ENCODE measurements at places on chromosomes 2 and 18.

DNA sequence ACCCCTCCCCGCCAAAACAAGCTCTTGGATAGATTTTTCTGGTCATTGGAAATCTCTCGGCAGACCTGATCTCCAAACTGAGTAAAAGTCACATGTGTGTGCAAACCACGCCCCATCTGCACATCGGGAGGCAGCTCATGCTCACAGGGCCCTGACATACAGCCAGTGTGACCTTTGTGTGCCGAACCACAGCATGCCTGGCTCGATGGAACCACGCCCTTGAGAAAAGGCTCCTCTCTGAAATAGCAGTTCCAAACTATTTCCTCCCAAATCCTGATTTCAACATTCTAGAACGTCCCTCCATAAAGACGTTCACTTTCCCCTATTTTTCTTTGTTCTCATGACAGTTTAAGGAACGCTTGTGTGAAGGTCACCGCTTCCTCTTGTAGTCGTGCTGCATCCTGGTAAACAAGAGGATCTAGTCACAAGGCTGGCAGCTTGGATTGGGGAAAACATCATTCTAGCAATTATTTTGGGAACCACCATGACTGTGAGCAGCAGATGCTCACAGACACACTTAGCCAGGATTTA is 59.3 kb upstream of the MAP4K4 start:
- no peak for DNase-seq

DNA sequence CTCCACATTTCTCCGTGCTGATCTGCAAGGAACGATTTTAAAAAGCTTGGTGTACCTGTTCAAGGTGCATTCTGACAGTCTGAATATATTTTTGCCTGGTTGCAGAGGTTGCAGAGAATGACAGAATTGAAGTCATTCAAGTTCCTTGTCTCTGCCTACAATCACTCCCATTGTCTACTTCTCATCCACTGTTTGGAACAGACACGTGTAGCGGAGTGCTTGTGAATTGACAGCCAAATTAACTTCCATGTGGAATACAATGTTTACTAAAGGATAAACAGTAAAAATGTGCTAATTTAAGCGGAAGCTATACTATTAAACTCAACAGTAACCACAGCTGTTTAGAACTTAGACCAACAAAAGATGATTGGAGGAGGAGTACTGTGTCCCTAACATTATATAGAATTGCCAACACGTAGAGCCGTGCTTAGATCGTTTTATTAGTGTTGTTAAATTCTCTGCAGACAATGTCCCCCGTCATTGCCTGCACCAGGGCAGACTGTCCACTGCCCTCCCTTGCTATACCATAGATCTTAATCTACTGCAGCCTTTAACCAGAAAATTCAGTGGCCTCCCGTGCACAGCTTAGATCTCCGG is 87.3 kb upstream of the ZCCHC2 start:
- no peak for DNase-seq

- no peak for DNase-seq
These were observed 43.6 kb downstream of the INPP4A start for GRCh38 chr2:98488252-98488651.

GRCh38 chr2:152097290-152097800 is 1.5 kb downstream of the CACNB4 start:
- no peak for DNase-seq

DNA sequence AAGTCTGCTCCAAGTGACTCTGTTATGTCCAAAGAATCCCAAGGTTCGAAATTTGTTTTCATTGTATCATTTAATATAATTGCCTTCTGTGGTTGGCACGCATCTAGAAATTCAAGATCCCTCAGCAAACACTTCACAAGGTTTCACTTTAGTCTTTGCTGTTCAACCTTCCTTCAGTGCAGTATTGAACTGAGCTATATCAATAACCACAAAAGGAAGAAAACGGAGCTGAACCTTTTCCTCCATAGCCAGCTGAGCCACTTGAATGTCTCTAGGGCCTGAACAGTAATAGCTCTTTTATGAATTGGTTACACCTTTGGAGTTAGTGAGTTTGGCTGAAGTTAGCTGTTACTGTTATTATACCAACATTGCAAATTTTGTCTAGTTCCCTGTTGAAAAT is 357.7 kb upstream of the HNRNPA3 start:
- peak; percentile 19 for DNase-seq

DNA sequence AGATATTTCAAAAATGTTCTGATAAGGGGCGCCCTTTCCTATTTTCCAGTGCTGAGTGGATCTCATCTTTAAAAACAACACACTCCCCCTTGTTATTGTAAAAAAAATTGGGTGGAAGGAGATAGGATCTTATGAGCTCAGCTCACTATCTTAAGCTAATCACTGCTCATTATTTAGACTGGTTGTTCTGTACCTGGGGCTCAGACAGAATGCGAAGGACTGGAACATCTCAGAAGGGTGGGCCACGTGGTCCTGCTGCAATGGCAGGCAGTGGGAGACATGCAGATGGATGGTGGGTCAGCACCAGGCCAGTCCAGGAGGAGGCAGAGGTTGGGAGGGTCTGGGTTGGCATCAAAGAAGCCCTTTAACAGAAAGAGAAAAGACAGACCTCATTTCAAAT is 48.3 kb upstream of the GPR155 start:
- no peak for DNase-seq

- peak; percentile 64 for DNase-seq
These were observed 134.8 kb upstream of the THUMPD2 start for GRCh38 chr2:39913648-39914461.

DNA sequence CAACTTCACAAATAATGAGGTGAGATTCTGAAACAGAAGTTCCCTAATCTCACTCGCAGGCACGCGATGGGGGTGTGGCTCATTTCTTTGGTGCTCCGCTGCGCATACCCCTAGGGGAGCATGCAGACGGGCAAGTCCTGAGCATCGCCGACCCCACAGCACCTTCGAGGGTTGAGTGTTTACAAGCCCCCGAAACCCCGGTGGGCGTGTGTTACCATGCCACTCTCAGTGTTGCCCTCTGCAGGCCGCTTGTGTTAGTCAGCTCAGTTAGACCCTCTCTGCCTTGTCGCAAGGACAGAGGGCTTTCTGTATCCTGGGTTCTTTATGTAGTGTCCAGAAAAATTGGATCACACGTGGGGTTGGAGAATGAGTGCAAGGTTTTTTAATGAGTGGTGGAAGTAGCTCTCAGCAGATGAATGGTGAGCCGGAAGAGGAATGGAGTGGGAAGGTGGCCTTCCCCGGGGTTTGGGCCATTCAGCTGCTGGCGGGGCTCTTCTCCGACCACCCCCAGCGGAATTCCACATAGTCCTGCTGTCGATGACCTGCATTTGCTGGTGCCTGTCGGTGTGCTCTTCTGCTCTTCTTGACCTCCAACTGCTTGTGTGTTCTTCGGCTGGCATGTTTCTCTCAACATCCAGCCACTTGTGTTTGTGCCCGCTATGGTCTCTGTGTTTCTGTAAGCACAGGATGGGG is 191.3 kb downstream of the RPRM start:
- DNase-seq = no peak

DNA sequence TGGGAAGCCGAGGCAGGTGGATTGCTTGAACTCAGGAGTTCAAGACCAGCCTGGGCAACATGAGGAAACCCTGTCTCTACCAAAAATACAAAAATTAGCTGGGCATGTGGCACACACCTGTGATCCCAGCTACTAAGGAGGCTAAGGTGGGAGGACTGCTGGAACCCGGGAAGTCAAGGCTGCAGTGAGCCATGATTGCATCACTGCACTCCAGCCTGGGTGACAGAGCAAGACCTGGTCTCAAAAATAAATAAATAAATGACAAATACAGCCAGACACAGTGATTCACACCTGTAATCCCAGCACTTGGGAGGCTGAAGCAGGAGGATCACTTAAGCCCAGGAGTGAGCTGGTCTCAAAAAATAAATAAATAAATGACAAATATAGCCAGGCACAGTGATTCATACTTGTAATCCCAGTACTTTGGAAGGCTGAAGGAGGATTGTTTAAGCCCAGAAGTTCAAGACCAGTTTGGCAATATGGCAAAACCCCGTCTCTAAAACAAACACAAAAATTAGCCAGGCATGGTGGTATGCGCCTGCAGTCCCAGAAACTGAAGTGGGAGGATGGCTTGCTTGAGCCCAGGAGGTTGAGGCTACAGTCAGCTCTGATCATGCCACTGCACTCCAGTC is 6.2 kb downstream of the KANSL3 start:
- no peak for DNase-seq

- DNase-seq = no peak
These were observed 162.3 kb downstream of the PHLPP1 start for GRCh38 chr18:62877411-62878221.

DNA sequence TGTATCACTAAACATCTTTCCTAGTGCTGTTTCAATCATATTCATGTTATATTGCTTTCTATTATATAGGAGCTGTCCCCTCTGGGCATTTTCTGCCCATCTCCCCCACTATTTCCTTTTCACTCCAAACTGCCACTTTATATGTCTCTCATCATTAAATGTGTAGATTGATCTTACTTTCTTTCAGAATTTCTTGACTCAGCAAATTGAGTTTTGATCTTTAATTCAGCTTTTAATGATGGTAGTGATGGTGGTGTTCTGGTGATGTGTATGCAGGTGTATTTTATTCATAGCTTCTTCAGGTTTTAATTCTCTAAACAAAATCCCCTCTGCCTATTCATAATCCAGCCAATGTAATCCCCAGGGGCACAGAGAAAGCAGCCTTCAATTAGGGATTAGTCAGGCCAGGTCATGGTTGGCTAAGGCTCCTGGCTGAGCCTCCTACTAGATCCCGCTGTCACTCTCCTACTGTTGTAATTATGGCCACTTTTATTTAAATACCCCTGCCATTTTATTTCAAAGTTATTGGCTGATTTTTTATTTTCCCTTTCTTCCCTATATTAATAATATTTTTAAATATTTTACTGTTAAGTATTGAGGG is 325.4 kb downstream of the SPAG16 start:
- DNase-seq = no peak

GRCh38 chr2:238688193-238689153 is 159.4 kb upstream of the TWIST2 start:
- no peak for DNase-seq

DNA sequence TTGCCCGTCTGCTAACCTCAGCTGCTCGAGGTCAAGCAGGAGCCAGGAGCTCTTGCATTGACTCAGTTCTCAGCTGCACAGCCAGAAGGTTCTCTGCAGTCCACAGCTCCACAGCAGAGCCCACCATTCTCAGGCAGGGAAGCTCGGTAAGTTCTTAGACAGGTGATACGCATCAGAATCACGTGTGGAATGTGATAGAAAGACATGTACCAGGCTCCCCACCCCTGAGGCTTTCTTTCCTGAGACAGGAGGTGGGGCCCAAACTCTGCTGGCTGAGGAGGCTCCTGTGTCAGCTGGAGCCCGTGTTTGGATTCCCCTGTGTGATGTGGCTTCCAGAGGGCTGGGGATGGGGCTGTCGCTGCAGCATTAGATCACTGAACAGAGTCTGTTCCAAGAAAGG is 28.0 kb downstream of the DIPK1C start:
- no peak for DNase-seq

DNA sequence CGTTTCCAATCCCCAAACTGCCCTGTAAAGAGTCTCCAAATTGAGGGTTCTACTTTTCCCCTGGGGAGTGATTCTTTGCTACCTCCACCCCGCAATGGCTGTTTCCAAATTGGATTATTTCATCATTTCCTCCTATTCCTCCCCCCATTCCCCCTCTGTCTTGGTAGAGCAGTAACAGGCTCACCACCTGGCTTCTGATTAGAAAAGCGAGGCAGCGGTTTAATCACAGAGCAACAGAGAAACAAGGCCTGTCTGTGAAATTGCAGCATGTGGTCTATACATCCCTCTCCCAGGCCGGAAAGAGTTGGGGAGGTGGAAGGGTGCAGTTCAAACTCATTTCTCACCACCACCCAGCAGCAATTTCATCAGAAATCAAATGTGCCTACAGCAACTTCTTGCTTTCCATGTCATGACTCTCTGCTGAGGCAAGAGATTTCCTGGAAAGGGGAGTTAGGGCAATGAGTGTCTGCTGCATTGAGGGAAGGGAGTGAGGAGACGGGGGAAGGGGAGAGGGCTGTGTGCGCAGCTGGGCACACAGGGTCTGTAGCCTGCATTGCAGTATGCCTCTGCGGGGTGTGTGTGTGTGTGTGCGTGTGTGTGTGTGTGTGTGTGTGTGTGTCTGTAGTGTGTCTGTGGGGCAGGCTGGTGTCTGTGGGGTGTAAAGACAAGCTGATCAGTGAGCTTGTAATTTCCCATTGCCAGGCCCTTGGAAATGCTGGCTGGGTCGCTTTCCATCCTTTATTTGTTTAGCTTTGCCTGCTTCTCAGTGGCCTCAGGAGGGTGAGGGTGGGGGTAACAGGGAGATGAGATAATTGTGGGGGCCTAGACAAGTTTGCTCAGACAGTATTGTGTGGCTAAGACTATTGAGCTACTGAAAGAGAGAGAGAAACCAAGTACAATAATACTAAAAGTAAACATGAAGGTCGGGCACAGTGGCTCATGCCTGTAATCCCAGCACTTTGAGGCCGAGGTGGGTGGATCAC is 13.5 kb upstream of the IGFBP2 start:
- DNase-seq = no peak

DNA sequence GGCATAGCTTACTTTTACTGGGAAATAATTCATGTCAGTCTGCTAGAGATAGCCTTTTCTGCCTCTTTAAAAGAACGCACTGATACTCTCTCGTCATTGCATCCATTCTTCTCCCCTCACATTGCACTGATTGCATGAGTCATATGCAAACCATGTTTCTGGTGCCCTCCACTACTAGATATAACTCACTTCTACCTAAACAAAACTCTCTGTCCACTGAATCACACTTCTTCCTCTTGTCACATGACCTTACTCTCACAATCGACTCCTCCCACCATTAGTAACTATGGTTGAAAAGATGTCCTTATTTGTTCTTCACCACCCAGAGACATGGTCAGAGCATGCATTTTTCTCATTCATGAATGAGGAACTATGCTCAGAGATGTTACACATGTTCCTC is 158.0 kb downstream of the CSRNP3 start:
- DNase-seq = no peak

DNA sequence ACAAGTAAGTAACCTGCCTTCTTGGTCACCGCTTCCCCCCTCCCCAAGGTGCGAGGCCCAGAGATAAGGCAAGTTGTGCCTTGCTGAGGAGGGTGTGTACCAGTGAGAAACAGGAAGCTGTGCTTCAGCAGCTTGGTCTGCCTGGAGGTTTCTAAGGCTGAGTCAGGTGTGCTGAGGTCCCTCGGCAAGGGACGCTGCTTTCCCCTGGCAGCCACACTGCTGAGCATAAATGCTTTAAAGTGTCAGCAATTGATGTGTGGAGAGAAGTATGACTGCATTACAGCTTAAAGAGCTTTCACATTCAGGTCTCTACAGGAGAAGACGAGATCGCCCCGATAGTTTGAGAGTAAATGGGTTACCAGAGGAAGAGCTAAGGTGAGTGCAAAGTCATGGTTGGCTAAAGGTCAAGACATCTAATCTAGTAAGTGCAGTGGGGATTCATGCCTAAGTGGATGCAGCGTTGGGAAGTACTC is 86.9 kb downstream of the LIMS1 start:
- peak; percentile 84 for DNase-seq

- no peak for DNase-seq
These were observed 32.3 kb downstream of the GPC1 start for GRCh38 chr2:240467659-240468302.

- no peak for DNase-seq
These were observed 127.8 kb downstream of the COPS8 start for GRCh38 chr2:237213315-237214022.

Data from activated CD4-positive, alpha-beta T cell treated with anti-CD3 and anti-CD28 coated beads, Interleukin-2, Interleukin-4, amounts not matched to agents 100 ng/mL and 50 ng/mL, durations not matched to agents 16 hours and 8 hours (primary cell).